HFF-Myc (cell line): ENCODE measurements at places on chromosomes 5 and 9.

DNA sequence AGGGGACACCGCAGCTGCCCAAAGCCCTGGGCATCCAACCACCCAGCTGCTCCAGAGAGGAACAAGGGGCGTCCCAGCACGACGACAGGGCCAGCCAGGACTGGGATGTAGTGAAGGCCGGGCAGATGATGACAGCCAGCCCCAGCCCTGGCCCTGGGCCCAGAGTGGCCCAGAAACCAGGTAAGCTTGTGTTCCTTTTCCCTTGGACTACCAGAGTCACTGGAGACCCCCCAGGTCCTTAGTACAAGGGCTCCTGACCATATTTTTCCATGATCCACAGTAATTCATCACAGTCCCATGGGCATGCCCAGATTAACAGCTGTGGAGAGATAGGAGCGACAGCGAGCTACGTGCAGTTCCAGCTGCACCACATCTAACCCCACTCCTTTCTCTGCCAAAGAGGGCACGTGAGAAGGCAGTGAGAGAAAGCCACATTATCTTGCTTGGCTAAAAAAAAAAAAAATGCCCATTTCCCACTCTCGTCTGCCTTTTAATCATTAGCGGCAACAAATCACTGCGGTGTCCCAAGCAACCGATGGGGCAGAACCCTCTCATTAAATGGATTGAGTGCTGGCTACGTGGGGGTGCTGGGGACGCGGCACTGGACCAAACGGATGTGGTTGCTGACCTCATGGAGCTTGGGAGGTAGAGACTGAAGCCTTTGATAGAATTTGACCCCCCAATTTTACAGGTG, 21.7 kb upstream of the SYNPO start:
- DNase-seq, result no peak

DNA sequence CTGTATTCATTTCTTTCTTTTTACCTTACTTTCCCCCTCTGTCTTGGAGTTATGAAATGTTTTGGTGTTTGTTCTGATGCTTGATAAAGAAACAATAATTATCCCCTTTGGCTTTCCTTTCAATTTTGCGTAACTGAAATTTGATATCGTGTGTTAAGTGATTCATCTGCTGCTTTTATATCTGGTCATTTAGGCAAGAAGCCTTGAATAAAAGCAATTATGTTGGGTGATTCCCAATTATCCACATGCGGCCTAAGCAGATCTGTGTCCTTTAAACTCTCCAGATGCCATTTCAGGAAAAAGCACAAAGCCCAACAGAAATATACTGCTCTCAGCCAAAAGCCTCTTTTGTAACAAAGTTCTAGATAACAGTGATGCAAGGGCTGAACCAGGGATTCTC, 92.8 kb downstream of the TAF11L14 start:
- no peak for DNase-seq

- no peak for DNase-seq
Measured at GRCh38 chr9:118711843-118712242, 657.4 kb downstream of the BRINP1 start.

DNA sequence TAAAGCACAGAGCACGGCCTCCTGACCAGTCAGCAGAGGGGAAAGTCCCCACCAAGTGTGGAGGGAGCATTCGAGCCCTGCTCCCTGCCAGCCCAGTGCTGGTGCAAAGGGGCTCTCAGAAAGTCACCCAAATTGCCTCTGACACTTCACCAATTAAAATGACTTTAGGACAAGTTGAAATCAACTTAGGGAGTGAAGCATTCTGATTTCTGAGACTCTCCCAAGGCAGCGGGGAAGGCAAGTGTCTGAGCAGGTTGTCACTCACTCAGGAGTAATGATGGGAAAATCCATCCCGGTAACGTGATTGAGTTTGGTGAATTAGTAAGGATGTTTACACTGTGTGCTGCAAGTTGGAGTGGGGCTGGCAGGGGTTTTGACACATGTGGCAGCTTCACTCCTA, 73.7 kb downstream of the PCDH1 start:
- no peak for DNase-seq

GRCh38 chr5:38641003-38641402, 84.6 kb upstream of the LIFR start:
- no peak for DNase-seq

- DNase-seq, result no peak
Measured at GRCh38 chr5:38830521-38831051, 15.2 kb upstream of the OSMR start.

DNA sequence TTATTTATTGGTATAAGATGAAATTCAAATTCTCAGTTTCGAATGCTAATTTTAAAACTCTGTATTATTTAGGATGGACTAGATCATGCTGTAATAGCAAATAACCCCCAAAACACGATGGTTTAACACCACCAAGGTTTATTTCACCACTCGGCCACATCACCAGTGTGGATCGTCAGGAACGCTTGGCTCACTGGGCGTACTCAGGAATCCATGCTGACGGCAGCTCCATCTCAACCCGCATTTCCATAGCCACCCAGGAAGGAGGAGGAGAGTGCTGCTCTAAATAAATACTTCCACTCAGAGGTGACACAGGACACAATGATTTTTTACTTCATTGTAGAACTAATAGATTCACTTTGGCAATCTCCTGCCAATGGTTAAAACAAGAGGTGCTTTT, 347.4 kb downstream of the SH3GL2 start:
- no peak for DNase-seq

DNA sequence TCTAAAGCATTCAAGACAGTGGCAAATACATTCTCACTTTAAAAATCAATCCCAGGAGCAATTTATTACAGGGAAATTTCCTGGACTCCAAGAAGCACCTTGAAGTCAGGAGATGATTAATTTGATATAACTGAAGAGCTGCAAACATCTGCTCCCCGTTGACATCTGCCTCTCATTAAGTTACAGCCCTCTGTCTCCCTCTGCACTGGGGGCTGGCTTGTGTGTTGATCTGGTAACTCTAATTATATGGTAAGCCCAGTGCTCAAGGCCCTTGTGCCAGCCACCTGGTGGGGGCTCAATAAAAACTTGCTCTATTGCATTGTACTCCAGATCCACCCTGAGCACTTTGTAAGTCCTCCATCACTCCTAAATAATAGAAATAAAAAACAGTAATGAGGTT, 131.1 kb upstream of the ZNF462 start:
- DNase-seq, result no peak

GRCh38 chr5:8953911-8954438, 591.9 kb downstream of the SEMA5A start:
- DNase-seq, result no peak

DNA sequence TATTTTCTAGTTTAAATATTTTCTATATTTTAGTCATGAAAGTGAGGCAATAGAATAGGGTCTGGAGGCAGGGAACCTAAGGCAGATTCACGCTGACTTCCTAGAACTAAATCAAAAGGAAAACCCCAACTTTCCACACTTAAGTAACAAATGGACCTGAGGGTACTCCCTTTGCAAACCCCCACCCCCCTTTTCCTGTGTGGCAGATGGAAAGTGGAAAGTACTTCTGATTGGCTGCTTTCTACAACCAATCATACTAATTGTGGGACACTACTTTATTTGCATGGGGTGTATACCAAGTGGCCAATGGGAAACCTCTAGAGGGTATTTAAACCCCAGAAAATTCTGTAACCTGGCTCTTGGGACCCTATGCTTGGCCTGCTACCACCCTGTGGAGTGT, 4.8 kb upstream of the CENPH start:
- no peak for DNase-seq

GRCh38 chr5:73446631-73447529, 1.7 kb downstream of the FOXD1 start:
- no peak for DNase-seq

GRCh38 chr9:35490910-35491465, 1.1 kb downstream of the RUSC2 start:
- DNase-seq, result no peak
